T1000 (cell line): ENCODE measurements at places on chromosomes 2 and 18.

- no peak for DNase-seq
Observed at GRCh38 chr2:240972636-240973521, 25.5 kb upstream of the SNED1 start.

DNA sequence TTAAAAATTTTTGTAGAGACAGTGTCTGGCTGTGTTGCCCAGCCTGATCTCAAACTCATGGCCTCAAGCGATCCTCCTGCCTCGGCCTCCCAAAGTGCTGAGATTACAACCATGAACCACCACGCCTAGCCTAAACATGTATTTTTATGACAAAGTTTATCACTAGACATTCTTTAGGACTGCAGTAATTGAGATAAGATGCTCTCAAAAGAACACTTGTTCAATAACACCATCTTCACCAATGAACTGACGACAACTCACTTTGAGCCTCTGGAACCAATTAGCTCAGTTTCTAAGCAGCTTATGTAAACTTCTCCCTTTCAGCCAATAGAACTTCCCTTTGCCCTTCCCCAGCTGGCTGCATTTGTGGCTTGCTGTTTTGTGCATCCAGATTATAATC lies 15.3 kb upstream of the PPP4R1 start:
- DNase-seq = no peak

- DNase-seq = no peak
Observed at GRCh38 chr18:48200631-48201336, 208.4 kb downstream of the ZBTB7C start.

DNA sequence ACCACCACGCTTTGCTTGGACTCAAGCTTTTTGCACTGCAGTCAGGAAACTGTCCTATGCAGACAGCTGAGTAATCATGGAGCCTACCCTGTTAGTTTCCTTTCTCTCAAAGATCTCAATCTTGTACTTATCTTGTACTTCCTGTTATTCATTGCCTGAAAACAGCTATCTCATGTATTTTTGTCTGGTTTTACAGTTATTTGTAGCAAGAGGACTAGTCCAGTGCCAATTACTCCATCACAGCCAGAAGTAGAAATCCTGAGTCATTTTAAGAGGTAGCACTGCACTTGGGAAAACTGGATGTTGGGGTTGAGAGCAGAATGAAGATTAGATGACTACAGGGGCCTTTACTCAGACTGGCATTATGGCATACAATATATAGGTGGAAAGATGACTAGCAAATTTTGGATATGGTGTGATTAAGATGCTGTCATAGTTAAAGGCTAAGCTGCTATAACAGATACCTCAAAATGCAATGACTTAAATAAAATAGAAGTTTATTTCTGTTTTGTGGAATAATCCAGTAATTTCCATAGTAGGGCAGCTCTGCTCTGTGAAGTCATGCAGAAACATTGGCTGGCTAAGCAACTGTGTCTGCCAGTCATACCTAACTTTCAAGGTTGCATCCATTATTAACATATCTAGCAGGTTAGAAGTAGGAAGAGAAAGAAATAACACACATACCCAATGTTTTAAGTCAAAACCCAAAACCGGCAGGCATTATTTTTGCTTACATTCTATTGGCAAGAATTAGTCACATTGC lies 21.1 kb upstream of the CHMP3 start:
- no peak for DNase-seq

- no peak for DNase-seq
Observed at GRCh38 chr18:31707815-31708214, 23.4 kb upstream of the B4GALT6 start.

DNA sequence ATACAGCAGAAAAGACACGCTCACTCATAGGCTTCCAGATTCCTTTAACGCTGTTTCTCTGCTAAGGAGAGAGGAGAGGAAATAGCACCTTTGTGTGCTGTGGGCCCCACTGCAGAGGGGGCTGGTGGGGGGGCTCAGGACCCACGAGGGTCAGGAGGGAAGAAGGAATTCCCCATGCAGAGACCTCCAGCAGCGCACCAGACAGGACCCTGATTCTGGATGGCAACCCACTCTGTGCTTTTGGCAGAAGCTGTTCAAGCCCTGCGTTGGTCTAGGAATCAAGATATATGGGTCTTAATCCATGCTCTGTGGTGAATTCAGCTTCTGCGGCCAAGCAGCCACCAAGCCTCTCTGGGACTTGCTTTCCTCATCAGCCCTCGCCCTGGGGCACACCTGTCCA lies 31.0 kb downstream of the MYCN start:
- DNase-seq = no peak

- no peak for DNase-seq
Observed at GRCh38 chr2:60447943-60448342, 105.5 kb downstream of the BCL11A start.

DNA sequence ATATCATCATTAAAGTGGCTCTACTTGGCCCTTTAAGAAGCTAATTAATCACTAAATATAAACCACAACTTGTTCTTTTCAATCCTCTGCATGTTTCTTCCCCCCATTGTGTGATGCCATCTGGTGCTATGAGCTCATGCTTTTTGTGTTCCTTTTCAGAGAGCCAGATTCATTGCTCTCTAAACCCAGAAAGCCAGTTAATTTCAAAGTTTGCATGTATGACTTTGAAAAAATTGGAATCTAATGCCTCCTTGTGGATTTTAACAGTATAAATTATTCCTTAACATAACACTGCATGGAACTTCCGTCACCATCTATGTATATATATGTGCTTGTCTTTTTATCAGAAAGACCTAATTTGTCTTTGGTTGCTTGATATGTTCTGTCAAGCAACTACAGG lies 31.1 kb downstream of the TMEM178A start:
- DNase-seq = no peak

- DNase-seq = no peak
Observed at GRCh38 chr18:47461977-47462376, 210.5 kb upstream of the SKOR2 start.

GRCh38 chr2:156346731-156347130 lies 14.2 kb upstream of the NR4A2 start:
- no peak for DNase-seq

- no peak for DNase-seq
Observed at GRCh38 chr18:44938720-44939665, 258.3 kb downstream of the SETBP1 start.
